ENCODE measurements at places on chromosomes 7 and 10.

- DNase-seq: no peak
Measured at GRCh38 chr10:42991442-42992098, 85.3 kb upstream of the RET start.

GRCh38 chr7:28433699-28434219 is 21.4 kb downstream of the CREB5 start:
- DNase-seq: no peak

DNA sequence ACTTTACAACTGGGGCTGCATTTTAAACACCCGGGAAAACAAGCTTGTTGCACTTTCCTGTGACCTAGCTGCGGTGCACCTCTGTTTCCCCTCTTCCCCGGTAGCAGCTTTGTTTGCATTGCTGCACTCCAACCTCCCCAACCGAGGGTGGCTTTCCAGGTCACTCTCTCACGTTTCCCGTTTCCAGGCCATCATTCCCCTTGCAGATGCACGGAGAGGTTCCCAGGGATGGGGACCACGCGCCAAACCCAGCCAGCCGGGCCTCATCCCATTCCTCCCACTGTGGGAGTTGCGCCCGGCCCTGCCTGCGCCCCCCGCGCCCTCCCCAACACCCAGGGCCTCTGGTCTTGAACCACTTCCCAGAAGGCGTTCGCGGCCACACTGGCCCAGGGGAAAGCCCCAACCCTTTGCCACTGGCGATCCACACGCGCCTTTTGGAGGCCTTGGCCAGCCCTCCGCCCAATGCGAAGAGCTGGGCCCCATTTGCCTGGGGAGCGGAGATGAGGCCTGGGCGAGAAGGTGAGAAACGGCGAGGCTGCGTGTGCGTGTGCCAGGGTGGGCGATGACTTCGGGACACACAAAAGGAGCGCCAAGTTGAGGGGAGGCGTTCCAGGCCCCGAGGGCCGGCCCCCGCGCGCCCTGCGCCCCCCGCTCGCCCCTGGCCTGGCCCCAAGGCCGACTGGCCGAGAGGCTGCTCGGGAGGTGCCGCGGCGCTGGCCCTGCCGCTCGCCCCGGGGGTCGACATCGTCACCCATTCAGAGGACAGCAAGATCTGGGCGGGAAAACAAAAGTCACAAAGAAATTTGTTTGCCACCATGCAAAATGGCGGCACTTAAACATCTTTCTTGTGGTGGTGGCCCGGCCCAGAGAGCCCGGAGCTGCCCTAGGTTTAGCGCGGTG is 15.9 kb downstream of the SKIDA1 start:
- DNase-seq: no peak

DNA sequence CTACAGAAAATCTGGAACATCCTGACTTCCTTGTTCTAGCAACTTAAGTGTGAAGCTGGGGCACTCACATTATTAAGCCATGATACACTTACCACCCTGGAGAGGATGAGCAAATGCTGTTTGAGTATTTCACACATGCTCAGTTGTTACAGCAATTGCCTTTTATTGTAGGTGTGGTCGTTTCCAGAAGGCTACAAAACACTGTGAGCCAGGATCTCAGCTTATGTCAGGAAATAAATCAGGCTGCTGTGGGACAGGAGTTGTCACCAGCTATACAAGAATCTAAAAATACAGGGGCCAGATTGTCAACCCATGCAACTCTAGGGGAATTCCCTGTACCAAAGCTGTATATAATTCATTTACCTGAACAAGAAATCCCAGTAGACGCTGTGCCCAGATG is 273.3 kb upstream of the SP4 start:
- no peak for DNase-seq

DNA sequence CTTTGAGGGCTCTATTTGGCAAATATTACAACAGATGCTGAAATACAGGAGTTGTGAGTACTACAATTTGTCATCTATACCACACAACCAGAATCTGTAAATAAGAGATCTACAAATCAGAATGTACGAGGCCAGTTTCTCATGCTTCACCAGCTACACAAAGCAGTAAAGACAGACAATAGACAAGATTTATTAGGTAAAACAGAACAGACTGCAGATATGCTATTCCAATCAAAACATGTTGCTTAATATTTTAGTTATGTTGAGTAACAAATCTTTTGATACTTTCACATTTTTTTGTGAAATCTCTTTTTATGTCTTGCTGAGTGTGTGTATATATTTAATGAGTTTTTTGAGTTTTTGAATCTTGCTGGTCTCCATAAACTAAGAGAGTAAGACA is 109.1 kb downstream of the CHCHD3 start:
- no peak for DNase-seq

DNA sequence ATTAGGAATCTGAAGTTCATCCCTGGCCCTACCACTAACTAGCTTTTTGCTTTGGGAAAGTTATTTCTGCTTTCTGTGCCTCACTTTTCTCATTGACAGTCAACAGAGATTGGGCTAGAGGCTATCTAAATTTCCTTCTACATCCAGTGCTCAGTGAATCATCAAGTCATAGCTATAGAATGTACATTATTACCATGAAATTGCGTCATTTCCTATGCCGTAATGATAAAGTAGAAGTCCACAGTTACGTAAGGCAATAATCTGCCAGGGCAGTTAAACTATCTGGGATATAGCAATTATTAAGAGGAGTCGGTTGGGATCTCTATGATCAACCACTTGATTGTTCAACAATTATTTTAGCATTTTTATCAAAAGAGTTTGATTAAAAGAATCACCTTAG is 64.4 kb downstream of the ITGB8 start:
- no peak for DNase-seq

GRCh38 chr7:42082144-42082543 is 154.9 kb downstream of the GLI3 start:
- DNase-seq: no peak

DNA sequence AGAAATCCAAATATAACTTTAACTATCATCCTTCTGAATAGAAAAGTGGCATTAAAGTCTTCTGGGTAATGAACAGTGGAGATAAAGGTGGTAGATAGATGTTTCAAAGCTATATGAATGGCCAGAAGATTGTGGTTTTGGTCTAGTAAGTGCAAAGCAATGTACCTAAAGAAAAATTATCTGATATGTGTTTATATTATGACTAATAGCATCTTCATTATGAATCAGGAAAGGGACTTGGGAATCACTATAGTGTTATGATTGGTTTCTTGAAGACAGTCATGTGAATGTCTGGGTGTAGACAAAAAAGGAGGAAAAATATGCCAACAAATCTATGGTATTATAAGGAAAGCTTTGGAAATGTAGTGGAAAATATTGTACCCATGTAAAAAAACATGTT is 3.0 kb downstream of the ZNF518A start:
- DNase-seq: no peak

- no peak for DNase-seq
Measured at GRCh38 chr7:44880317-44881018, 4.9 kb downstream of the PURB start.

- DNase-seq: no peak
Measured at GRCh38 chr7:157983502-157984422, 603.9 kb downstream of the PTPRN2 start.

Measured in activated T-cell treated with anti-CD3 and anti-CD28 coated beads for 4 hours (primary cell).